ENCODE measurements at places on chromosomes 3 and 15. TPM values are rescaled to one million over a fixed set of nuclear protein-coding genes. Genes with fewer than 3 reads are reported as not detected.

- no peak for DNase-seq
These were observed 61.0 kb downstream of the KLF13 start for GRCh38 chr15:31387479-31388118.

CCR9 gene
- 2.1 TPM for total RNA-seq

CLDN16 gene
- total RNA-seq = not detected

DNA sequence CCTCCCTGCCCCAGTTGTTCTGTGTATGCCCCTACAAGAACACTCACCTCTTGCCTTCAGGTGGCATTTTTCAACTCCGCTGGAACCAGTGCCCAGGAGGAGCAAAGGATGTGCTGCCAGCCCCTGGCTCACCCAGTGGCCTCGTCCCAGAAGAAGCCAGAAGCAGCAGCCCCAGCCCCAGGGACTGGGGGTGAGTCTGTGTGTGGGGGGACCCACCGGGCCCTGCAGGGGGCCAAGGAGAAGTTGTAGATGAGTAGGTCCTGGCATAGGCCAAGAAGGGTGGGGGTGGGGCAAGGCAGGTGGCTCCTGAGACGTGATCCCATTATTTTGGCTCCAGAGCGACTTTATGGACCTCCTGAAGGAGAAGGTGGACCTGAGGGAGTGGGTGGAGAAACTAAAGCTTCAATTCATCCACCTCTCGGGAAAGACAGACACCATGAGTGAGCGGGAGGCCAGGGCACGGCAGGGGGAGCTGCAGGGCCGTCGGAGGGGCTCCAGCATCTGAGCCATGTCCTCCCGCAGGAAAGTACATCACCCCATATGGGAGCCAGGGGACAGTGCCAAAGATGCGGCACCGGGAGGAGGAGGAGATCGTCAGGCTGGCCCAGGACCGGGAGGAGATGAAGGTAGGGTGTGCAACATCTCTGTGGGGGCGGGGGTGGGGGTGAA, 29.3 kb downstream of the NGRN start:
- no peak for DNase-seq

DNA sequence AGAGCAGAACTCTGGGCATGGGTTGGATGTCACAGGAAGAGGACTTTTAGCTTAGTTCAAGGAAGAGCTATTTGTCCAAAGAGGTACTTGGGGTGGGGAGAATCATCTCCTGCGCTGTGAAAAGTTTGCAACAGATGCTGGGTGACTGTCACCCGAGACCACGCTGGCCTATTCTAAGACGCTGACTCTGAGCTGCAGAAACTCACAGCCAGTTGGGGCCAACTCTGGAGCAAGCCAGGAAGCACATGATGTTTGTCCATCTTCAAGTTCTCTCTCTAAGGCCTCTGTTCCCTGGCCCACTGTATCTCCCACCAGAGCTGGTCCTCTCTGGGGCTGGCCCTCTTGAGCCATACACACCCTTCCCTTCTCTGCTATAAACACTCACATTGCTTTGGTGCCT, 17.9 kb upstream of the CDCP1 start:
- no peak for DNase-seq

GRCh38 chr3:33139996-33140395, 26.2 kb downstream of the CRTAP start:
- no peak for DNase-seq

DNA sequence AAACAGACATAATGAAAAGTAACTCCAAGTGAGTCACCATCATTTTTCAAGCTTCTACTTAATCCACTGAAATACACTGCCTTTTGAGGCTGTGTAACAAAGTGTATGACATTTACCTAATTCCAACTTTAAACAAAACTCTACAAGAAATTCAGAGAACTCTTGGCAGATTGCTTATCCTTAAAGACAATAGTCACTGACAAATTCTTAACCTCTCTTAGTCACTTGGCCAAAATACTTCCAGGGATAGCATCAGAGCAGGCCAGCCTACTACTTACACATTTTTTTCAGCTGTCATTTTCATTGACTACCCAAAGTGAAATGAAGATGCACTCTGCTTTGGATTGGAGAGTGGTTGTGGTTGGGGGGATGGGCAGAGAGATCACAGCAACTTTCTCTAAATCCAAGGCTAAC, 3.6 kb downstream of the WWTR1 start:
- DNase-seq = no peak

- no peak for DNase-seq
These were observed 148.4 kb downstream of the RTP4 start for GRCh38 chr3:187516446-187517185.

DNA sequence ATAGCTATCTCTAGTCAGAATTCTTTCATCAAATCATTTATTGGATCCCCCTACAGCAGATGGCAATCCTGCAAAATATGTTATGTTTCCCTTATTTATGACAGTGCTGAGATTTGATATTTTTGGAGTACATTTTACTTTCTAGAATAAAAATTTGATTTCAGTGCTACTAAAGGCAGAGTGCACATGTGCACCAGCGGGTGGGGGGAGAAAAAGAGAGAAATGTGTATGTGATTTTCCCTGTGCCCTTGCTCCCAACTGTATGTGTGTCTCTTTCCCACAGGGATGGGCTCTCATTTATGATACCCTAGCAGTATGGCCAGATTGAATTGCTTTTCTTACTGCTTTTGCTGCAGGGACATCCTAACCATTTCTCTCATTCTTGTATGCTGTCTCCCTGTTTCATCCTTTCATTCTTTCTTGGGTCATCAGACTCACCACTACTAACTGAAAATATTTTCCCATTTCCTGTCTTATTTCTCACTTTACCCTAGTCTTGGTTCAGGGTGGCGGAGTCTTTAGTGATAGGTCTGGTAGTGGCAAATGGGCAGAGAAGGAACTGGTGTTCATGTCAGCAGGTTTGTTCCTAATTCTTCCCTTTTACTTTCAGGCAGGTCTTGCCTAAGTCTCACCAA, 140.7 kb downstream of the TCF12 start:
- DNase-seq = no peak

DNA sequence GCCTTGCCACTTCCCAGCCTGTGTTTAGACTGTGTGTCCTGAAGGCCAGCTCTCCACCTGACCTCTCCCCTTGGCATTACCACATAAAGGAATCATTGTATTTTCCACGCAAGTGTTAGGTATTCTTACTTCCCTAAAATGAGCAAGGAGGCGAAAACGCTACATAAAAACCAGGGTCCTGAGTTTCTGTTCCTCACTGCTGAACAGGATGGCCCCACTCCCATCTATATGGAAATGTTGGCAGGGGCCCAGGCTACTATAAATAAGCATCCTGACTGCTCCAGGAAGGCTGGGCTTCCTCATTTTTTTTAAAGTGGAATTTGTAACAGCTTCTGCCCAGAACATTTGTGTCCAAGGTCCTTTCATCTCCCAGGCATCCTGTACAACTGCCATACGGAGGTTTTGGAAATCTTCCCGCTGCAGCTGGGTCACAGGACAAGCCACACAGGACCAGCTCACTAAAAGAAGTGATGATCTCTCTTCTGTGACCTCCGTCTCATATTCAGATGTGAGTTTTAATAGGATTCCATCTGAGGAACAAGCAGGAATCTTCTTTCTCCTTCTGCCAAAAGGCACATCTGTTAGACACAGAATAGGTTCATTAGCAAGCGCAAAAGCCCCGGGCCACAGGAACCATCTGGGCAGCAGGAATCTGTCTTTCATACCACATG, 56.4 kb upstream of the LIMD1 start:
- DNase-seq = no peak

- DNase-seq = no peak
These were observed 4.5 kb downstream of the CEP19 start for GRCh38 chr3:196707566-196707965.

DNA sequence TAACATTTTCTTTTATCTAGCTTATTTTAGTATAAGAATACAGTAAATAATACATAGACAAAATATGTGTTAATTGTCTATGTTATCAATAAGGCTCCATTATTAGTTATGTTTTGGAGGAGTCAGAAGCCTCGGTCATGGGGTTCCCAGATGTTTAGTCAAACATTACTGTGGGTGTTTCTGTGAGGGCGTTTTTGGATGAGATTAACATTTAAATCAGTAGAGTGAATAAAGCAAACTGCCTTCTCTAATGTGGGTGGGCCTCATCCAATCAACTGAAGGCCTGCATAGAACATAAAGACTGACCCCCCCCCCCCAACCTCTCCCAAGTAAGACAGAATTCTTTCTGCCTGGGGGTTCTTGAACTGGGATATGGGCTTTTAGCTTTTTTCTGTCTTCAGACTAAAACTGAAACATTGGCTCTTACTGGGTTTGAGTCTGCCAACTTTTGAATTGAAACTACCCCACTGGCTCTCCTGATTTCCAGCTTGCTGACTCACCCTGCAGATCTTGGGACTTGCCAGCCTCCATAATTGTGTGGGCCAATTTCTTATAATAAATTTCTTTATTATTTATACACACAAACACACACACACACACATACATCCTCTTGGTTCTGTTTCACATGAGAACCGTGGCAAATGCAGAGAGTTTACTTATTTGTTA, 192.0 kb downstream of the TPRG1 start:
- no peak for DNase-seq

GRCh38 chr15:83210619-83211018, 3.0 kb upstream of the HDGFL3 start:
- DNase-seq = no peak

DNA sequence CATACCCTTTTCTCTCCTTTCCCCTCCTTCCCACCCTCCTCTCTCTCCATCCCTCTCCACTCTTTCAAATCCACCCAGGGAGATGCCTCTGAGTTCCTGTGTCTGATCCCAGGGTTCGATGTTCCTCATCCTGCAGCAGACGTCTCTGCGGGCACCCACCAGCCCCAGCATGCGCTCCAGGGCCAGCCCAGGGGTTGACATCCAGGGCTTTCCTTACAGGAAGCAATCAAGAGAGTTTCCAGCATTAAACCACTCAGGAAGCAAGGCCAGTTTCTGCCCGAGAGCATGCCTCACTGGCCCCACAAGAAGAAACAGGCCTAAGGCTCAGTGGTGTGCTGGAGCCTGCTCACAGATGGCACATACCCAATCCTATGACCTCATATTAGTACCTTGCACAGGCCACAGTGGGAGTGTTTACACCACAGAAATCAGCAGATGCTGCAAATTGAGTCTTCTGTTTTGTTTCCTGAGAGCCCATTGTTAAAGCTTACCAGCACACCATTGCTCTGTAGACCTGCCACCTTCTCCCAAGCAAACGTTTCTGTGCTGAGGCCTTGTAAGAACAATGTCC, 13.2 kb downstream of the SLC6A1 start:
- DNase-seq = no peak

GRCh38 chr15:70301396-70301795, 203.7 kb upstream of the TLE3 start:
- DNase-seq = no peak

DNA sequence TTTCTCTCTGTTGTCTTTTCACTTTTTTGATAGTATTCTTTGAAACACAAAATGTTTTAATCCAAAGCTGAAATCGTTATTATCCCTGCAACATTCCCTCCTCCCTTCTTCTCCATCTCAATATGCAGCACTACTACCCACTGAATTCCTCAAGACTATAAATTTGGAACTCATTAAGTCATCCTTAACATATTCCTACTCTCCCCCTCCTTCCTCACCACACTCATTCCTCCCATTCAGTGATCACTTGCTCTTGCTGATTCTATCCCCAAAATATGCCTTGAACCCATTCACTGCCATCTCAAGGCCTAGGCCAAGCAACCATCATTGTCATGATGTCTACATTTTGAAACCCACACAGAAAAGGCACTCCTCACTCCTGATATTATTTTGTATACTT, 2.4 kb upstream of the PIK3R4 start:
- no peak for DNase-seq

CLDN1 gene
- total RNA-seq = 0.28 TPM

GRCh38 chr3:15440891-15441290, 13.5 kb downstream of the EAF1 start:
- no peak for DNase-seq

DNA sequence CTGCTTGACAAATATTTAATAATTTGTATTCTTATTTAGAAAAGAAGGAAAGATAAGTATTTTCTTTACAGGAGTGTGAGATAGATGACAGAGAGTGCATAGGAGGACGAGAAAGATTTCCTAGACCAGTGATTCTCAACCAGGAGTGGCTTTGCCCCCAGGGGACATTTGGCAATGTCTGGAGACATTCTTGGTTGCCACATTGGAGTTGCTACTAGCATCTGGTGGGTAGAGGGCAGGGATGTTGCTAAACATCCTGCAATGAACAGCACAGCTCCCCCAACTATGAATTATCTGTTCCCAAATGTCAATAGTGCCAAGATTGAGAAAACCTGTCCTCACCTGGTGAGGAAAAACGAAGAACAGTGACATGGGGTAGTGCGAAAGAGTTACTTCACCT, 30.8 kb upstream of the MINAR1 start:
- DNase-seq = no peak

CCDC191 gene
- total RNA-seq = 7.3 TPM

TMEM207 gene
- total RNA-seq = not detected

GRCh38 chr3:60294181-60294580, 957.1 kb downstream of the FHIT start:
- no peak for DNase-seq

DNA sequence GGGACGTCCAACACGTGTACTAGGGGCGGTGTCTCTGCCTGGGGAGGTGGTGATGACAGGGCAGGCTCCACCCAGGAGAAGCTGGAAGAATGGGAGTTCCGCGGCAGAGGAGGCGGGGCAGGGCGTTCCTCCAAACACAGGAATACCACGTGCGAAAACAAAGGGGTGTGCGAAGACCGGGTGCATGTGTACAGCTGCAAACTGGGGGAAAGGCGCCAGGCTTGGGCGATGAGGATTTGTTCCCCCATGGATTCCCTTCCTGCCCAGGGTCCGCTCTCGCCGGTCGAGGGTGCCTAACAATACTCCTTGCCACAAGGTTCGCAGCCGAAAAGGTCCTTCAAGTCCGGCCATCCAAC, 500 bp upstream of the ZSCAN2 start:
- peak; percentile 49 for DNase-seq

CSNK1G1 gene
- 23.6 TPM for total RNA-seq

NMB gene
- 2.3 TPM for total RNA-seq

USP19 gene
- total RNA-seq = 74.1 TPM

- no peak for DNase-seq
These were observed 3.1 kb downstream of the MYRIP start for GRCh38 chr3:39812537-39812936.

AGBL1 gene
- not detected for total RNA-seq

DNA sequence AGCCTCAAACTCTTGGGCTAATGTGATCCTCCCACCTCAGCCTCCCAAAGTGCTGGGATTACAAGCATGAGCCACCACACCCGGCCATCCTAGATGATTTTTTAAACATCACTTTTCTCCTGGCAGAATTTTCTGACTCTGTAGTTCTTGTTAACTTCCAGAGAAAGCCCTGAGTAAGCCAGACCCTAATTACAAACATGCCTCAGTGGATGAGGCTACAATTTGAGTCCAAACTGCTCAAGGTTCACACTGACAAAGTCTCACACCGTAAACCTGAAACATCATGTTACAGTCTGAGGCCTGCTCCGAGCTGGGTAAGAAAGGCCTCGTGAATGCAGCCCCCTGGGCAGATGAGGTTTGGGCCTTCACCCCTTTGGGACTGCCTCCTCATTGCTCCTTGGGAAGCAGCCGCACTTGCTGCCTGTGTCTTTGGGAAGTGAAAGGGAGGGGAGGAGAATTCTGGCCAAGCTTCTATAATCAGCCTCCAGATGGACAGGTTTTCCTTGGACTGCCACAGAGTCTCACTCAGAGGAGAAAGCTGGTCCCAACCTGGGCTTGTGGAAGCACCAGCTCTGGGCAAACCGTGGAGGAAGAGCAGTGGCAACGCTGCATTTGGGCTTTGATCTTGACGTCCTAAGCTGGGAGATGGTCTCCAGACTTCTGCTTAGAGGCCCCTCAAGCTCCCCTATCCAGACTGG, 46.0 kb downstream of the CA12 start:
- DNase-seq = no peak
